ENCODE measurements at places on chromosomes 5 and 9.

GRCh38 chr5:172913117-172913850 lies 45.9 kb upstream of the RPL26L1 start:
- DNase-seq, result no peak

DNA sequence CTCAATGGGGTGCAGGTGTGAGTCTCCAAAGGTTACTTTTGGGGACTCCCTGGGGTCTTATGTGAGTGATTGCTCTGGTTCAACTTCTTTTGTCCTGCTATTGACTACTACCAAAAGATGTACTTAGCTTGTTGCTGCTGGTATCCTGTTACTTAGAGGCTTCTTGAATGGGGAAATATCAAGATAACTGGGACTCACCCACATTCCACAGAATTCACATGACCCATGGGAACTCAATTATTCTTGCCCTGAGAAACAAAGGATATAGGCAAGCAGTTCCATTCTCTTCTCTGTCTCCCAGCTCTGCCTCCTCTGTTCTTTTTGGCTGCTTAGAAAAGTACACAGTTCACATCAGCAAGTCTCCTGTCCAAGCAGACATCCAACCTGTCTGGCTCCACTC lies 105.9 kb downstream of the UNC13B start:
- no peak for DNase-seq

GRCh38 chr5:100667161-100667630 lies 132.0 kb downstream of the FAM174A start:
- no peak for DNase-seq

DNA sequence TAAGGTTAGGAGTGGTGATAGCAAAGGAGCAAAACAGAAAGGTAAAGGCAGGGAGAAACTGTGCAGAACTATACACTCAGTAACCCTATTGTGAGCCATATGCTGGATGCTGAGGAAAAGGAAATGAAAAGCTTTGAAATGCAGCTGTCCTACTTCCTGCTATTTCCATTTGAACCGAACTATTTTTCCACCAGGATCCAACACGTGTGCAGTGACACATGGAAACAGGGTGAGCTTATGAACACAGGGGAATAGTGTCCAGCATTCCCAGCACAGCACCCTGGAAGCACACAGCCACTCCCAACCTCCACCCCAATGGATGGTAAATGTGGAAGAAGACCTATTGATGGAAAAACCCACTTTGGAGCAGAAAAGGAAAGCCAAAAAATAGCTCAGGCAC lies 69.0 kb upstream of the SLC12A2 start:
- DNase-seq, result no peak

DNA sequence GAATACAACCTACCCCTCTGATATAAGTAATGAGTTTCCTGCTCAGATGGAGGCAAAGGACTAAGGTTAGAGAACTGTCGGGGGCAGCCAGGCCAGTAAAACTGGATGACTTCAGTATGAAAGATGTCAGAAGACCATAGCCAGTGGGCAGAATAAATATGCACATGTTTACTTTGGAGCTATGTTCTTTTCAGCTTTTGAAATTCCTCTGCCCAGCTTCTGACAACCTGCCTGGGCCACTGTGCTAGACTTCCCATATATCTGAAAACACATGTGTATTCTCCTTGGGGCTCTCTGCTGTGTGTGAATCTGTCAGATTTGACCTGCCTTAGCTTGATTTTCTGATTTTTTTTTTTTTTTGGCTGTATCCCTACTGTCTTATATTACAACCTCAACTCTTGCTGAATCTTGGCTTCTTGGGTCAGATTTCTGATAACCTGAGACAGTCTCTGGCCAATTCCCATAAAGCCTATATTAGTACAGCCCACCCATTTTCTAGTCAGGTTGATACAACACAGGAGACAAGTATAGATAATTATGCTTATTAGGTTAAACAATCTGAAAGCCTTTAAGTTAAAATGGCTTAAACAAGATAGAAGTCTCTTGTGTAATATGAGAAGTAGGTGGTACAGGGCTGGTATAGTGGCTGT lies 76.6 kb upstream of the PRLR start:
- DNase-seq, result no peak

- DNase-seq, result no peak
Measured at GRCh38 chr9:23539311-23539710, 286.7 kb downstream of the ELAVL2 start.

- DNase-seq, result no peak
Measured at GRCh38 chr9:76456202-76456926, 2.6 kb upstream of the GCNT1 start.

DNA sequence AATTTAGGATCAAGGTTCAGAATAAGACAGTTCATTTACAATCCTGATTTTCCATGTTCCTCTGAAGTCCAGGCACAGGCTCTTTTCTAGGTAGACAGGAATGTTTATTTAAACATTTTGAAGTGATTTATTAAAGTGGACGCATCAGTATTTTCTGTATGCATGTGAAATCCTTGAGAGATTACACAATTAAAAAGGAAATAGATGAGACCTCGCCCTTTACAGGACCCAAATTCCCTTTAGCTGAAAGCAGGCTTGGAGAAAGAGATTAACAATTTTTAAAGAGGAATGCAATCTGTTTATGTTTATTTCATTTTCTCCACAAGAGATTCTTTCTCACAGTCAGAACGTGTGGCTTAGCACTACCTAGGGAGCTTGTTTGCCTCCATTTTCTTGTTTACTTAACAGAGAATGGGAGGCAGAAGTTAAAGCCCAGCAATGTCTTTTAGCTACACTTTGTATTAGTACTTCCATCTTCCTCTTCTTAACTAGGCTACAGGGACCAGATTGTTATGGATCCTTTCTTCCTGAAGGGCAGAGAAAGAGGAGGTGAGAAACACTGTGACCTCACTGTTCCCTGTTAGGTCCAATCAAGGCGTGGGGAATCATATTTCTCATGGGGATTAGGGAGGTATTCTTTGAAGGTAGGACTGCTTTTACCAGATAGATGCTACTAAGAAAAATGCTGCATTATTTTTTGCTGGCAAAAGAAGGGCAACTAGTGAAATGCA lies 416.0 kb downstream of the SH3GL2 start:
- DNase-seq, result no peak

DNA sequence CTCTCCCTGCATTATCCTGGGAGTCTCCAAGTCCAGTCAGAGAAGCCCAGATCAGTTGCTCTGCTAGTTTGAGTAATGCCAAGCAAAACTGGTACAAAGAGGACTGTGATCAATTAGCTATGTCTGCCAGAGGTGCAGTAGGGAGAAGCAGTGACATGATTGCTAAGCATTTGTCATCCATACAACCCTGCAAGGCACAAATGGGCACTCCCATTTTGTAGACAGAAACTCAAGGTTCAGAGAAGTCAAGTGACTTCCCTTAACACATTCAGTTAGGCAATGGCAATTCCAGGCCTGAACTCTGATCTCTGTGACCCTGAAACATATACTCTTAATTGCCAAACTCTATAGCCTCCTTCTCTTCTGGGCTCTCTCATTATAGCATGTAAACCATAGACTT lies 34.0 kb downstream of the NDST1 start:
- no peak for DNase-seq

GRCh38 chr9:135079018-135079417 lies 8.4 kb upstream of the OLFM1 start:
- DNase-seq, result no peak

DNA sequence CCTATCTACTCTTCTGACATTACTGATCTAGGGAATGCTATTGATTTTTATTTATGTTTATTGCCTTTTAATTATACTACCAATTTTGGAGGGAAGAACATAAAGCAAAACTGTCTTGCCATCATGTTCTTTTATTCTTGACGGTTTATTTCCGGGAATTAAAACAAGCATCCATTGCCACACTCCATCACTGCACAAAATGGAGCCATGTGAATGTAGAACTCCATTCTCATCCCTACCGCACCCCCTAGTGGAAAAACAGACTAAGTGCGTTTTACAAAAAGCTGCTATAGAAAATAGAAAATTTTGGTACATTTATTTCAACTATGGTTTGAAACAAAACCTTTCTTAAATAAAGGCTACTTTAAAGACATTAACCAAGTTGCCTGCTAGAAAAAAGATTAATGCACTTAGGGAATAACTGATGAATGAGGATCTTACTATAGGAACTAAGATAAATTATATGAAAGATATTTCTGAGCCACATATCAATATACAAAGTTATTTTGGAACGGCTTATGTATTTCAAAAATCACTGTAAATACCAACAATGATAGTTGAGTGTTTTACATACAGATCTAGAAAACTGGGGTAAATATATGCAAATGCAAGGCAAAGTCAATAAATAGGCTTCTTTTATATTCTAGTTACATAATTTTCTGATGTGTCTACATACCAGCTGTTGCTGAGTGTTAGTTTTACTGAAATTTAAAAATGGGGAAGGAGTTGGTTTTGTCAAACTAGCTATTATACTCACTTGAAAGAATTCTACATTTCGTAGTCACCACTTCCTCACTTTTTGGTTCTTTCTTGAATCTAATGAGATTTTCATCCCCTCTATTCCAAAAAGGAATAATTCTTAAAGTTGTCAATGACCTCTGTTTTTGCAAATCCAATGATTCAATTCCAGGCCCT lies 26.5 kb downstream of the OXCT1 start:
- peak; percentile 67 for DNase-seq

DNA sequence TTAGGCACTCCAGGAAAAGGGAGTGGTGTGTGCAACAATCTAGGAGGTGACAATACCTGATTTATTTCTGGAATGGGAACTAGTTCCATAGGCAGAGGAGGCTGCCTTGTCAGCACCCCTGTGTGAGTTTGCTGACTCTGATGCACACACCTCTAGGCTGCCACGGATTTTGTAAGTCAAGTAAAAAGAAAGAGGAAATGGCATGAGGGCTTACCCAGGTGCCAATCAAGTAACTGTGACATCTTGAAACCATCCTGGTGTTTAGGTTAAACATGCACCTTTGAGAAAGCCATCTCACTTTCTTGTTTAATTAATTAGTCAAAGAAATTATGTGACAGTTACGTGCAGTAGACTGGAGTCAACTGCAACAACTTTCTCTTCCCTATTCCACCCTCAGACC lies 32.3 kb upstream of the FAM81B start:
- no peak for DNase-seq

DNA sequence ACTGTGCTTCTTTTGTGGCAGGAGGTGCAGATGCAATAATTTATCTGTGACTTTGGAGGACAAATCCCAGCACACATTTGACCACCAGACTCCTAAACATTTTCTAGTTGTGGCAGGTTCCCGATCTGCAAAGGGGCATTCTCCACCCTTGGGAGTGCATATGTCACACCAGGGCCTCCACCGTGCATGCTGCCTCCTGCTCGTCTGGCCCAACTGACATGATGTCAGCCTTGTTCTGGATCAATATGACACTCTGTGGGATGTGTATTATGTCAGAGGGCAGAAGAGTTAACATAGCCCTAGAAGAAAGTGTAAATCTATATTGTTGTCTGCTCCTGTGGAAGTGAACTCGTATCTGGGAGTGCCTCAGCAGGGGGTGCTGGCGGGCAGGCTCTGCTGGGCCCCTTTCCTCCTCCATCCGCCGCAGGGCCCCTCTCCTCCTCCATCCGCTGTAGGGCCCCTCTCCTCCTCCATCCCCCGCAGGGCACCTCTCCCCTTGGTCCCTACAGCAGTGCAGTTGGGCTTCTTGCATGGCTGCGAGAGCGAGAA lies 97.7 kb upstream of the PPP1R26 start:
- no peak for DNase-seq

GRCh38 chr5:149434162-149435014 lies 55.3 kb upstream of the IL17B start:
- peak; percentile 31 for DNase-seq

GRCh38 chr9:108586471-108587139 lies 269.2 kb downstream of the ACTL7B start:
- no peak for DNase-seq

DNA sequence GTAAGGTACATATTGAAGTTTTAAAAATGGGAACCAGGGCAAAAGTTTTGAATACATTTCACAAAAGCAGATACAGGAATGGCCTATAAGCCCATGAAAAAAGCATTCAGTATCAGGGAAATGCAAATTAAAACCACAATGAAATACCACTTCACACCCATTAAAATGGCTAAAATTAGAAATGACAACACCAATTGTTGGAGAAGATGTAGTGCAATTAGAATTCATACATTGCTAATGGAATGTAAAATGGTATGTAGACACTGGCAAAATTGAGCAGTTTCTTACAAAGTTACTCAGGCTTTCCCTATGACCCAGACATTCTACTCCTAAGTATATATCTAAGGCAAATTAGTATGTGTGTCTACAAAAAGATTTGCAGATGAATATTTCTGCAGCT lies 34.2 kb downstream of the CDC14B start:
- no peak for DNase-seq

- DNase-seq, result no peak
Measured at GRCh38 chr9:122119721-122120120, 26.6 kb upstream of the TTLL11 start.

- no peak for DNase-seq
Measured at GRCh38 chr9:93823245-93824072, 131.7 kb downstream of the BARX1 start.

DNA sequence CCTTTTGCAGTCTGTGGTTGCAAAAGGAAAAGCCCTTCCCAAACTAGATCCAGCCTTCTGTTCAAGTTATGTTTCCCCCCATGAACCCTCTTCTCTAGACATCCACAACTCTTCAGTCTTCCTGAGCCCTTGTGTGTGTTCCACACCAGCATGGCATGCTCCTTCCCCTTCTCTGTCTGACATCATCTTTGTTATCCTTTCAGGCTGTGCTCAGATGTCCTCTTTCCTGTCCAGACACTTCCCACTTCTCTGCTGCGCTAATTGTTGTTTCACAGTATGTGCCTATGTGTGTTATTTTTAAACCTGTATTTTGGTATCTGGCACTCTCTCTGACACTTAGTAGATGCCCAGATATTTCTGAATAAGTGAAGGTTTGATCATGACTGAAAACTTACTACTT lies 38.2 kb downstream of the FOCAD start:
- DNase-seq, result no peak

DNA sequence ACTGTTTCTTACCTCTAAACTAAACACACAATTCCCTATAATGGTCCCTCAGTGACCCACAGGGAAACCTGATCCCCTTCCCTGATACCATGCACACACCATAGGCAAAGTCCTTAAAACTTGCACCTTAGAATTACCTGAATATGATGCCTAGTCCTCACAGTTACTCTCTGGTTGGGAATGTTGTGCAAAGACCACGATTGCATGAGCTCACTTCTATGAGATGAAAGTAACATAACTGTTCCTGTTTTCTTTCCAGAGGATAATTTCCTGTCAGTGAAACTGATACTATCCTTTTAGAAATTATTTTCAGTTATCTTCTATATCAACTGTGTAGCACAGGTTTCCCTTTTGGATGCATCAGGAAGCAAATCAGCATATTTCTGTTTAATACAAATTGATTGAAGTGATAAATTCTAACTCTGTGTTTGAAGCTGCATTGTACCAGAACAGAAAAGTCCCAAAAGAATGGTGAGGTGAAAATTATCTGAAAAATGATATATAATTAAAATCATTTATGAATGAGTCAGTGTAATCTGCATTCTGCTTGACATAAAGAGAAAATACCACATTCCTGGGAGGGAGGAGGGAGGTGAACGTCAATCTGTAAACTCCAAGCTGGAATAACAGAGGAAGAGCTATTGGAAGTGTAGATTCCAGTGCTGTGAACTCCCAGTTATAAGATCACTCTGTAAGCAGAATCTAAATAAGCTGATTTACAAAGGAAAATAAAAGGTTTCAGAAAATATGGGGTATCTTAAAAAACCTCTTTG lies 51.2 kb upstream of the TNFAIP8 start:
- no peak for DNase-seq

Measured in NCI-H1694 (cell line).